Fibroblast of skin of abdomen (primary cell): ENCODE measurements at places on chromosomes 7 and 10.

DNA sequence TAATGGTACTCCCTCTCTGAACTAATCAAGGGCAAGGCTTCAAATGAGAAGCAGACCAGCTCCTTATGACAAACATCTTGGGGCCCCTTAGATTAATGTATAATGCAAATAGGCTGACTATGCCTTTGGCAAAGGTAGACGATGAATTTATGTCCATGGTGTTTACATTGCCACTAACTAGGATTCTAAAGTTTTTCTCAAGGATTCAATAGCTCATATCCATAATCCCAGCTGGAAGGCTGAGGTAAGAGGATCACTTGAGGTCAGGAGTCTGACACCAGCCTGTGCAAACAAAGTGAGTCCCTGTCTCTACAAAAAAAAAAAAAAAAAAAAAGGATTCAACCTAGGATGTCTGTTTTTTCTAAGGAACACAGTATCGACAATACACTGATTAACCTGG lies 96.5 kb downstream of the ORC5 start:
- DNase-seq: no peak

DNA sequence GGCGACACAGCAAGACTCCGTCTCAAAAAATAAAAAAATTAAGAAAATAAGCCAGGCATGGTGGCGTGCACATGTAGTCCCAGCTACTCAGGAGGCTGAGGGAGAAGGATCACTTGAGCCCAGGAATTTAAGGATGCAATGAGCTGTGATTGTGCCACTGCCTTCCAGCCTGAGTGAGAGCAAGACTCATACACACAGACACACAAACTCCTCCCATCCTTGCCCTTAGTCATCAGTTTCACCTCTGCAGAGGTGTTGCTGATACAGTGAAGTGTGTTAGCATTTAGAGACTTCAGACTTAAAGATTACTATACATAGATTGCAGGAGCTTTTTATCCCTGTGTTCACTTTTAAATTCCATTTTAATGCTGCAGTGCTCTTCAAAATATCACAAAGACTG lies 5.5 kb upstream of the H2AZ2 start:
- DNase-seq: no peak

DNA sequence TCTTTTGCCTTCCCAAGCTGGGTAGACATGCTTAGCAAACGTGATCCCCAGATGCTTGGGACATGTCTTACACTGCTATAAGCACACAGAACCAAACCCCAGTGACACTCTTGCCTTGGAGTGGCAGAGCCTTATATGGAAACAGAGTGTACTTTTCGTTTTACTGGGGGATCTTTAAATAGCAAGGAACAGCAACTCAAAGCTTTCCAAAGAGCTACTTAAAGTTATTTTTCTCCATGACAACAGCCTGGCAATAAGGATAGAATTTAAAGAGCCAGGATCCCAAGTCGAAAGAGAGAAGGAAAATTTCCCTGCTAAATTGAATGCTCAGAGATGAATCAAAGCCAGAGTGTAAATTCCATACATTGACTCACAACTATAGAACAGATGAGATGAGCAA lies 67.8 kb downstream of the ZNF365 start:
- DNase-seq: peak; percentile 48

- peak; percentile 74 for DNase-seq
These were observed 86.9 kb upstream of the ZNF438 start for GRCh38 chr10:31118556-31118955.

GRCh38 chr10:70270952-70271351 lies 12.9 kb downstream of the NPFFR1 start:
- no peak for DNase-seq

DNA sequence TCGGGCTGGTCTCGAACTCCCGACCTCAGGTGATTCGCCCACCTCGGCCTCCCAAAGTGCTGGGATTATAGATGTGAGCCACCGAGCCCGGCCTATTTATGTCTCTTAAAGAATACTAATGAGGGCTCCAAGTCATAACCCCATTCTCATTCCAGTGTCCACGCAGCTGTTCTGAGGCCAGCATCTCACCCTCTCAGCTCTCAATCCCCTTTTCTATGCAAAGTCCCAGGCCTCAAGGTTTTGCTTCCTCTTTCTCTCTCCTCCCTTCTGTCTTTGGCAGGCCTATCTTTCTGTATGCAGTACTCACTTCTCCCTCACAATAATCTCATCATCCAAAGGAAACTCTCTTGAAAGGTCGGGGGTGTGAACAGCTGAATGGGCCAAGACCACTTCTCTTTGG lies 28.0 kb upstream of the VSIR start:
- no peak for DNase-seq

- DNase-seq: no peak
These were observed 16.2 kb upstream of the CRHR2 start for GRCh38 chr7:30698481-30698880.

GRCh38 chr7:113246738-113247137 lies 128.4 kb upstream of the SMIM30 start:
- DNase-seq: no peak

- peak; percentile 67 for DNase-seq
These were observed 410.1 kb downstream of the SUGCT start for GRCh38 chr7:40544871-40545303.

- DNase-seq: no peak
These were observed 90.9 kb downstream of the CHST15 start for GRCh38 chr10:124002391-124003069.

- no peak for DNase-seq
These were observed 115.6 kb upstream of the IMMP2L start for GRCh38 chr7:111677848-111678247.

DNA sequence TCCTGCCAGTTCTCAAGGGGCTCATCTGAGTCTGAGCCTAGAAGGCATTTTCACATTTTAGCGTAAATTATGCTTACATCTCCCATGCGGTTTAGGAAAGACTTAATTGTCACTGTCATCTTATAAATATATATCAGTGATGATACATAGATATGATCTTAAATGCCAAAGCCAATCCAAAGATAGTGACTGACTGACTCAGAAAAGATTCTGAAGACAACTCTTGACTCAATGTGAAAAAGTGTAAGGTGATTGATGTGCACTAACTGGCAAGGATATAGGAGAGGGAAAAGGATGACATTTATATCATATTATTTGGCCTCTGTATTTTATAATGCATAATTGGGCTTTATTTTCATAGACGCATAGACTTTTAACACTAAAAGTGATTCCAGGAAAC lies 84.9 kb upstream of the LRRN3 start:
- DNase-seq: no peak
